ENCODE measurements at places on chromosomes 7 and 10.

DNA sequence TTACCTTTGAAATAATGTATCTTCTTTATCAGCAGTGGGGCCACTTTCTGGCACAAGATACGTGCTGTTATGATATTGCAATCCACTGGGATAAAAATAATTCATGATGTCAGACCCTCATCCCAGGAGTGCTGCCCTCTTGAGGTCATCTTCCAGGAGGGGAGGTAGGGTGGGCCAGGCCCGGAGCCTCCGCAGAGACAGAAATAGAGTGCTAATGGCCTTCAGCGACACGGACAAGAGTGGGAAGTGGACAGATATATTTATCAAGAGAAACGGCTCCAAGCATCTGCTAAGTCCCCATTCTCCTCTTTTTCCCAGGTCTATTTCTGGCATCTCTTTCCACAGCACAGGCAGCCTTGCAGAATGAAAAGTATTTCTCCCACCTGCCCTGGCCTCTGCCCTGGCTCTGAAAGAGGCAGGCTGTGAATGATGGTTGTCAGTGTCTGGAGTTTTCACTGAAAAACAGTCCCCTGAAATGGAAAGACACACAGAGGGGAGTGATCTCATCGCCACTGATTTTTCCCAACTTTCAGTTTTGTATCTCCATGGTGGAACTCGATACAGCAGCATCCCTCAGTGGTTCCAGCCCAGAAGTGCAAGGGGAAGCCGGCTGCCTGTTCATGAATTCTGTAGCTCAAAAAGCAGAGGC, 251.7 kb upstream of the MYO3A start:
- no peak for DNase-seq

- DNase-seq: no peak
These were observed 7.3 kb downstream of the ADAM8 start for GRCh38 chr10:133269367-133269766.

DNA sequence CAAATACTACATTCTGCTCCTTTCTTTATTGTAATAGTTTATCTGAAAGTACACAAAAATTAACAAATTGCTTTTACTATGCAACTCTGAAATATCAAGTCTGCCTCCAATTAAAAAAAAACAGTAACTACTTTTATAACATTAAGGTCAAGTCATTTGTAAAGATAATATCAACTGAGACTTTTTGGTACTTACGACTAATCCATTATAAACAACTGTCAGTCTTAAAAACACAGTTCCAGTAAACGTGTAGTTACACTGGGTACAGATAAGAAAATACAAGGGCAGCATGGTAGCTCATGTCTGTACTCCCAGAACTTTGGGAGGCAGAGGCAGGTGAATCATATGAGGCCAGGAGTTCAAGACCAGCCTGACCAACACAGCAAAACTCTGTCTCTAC, 32.2 kb downstream of the FAM204A start:
- no peak for DNase-seq

DNA sequence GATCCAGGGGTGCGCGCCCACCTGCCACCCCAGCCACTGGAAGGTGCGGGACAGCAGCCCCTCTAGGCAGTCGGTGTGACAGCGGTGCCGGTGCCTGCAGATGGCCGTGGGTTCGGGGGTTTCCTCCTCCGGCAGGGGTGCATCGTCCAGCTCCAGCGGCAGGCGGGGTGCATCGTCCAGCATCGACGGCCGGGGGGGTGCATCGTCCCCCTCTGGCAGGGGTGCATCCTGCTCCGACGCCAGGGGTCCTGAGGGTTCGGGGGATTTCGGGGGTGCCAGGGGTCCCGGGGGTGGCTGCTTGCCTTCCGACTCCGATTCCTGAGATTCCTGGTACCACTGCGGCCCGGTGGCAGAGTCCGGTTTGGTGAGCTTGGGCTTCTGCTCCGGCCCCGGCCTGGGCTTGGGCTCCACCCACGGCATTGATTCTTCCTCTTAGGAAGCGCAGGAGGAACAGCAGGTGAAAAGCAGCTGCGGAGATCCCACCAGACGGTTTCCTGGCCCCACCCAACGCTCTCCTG, 90.2 kb upstream of the RAB18 start:
- DNase-seq: no peak

- no peak for DNase-seq
These were observed 263.5 kb downstream of the SEMA3D start for GRCh38 chr7:84923348-84923747.

GRCh38 chr10:125844751-125845221, 21.4 kb downstream of the BCCIP start:
- no peak for DNase-seq

GRCh38 chr7:41046221-41046761, 656.6 kb downstream of the INHBA start:
- no peak for DNase-seq

- DNase-seq: no peak
These were observed 107.8 kb downstream of the GALNT17 start for GRCh38 chr7:71239586-71240268.

- DNase-seq: no peak
These were observed 562.9 kb upstream of the TPK1 start for GRCh38 chr7:145398758-145399157.

DNA sequence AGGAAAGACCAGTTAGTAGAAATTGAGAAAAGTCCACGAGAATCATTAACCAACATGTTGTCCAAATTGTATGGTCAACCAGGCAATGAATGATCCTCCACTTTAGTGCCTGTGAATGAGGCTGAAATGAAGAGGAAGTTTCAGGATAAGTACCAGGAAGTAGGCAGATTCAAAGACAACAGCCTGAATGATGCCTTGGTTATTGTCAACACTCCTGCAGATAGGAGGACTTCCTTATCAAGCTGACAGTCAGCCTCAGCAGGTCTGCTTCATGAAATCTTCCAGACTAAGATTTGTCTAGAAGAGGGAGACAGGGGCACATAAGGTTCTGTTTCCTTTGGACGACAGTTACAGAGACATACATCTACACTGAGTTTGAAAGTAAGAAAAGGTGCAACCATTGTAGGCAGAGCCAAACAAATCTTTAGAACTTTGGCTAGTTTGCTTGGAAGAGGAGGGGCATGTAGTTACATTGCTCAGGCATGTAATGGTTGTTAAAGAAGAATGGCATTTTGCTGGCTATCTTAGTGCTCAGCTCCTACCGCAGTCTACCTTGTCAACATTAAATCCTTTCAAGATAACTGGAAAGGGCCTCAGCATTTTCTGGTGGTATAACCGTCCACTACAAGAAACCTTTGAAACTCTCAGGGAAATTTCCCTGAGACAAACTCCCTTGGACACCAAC, 81.4 kb downstream of the ABI1 start:
- no peak for DNase-seq

- DNase-seq: no peak
These were observed 19.5 kb downstream of the TSPAN33 start for GRCh38 chr7:129163875-129164544.

- DNase-seq: no peak
These were observed 69.4 kb downstream of the CAMK1D start for GRCh38 chr10:12418725-12419261.

DNA sequence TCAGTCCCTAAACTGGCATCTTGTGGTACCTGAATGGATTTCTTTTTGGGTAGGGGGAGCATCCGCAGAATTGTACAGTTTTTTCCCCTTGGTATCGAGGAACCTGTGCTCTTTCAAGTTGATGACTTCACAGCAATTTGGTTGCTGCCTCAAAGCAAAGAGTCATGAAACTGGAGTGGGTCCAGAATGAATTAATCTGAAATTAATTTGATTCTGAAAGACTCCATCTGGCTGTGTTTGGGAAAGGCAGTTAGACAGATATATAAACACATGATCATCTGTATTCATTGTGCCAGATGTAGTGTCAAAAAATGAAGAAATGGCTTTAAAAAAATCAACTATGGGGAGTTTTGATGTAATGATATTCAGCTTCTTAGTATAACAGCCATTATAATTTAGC, 136.1 kb downstream of the CELF2 start:
- no peak for DNase-seq

DNA sequence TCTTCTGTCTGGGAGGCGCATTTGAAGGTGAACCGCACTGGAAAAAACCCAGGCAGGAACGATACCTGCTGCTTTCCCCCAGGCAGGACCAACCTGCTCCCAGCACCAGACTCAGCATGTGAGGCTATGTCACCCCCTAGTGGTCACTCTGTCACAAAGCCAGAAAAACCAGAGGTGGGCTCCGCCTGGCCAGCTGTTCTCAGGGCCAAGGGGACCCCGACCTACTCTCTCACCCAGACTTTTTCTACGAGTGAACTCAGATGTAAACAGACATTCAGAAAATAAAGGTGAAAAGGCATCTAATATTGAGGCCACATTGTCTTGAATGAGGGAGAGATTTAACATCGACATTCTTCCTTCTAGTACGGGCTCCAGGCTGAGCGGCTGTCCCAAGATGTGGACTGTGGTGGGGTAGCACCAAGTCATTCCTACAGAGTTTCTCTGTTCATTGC, 117.3 kb downstream of the PRKAG2 start:
- DNase-seq: peak; percentile 61

- DNase-seq: no peak
These were observed 486 bp downstream of the HIPK2 start for GRCh38 chr7:139777133-139777891.

DNA sequence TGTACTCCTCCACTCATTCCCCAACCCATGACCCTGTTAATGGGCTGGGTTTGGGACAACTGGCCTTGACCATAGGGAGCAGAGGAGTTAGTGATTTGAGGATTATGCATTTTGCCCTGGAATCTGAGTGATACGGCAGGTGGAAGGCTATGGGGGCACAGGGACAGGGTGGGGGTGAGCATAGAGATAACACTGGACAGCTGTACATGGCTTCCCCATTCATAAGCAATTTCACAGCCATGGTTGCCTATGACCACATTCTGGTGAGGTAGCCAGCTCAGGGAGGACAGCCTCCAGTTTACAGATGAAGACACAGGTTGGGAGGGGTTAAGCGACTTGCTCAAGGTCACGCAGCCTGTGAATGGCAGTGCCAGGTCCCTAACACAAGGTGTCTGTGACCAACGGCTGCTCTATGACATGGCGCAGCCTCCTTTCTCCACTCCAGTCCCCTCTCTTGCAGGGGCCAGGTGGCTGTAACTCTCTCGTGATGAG, 319.5 kb downstream of the PLXNA4 start:
- no peak for DNase-seq

- no peak for DNase-seq
These were observed 12.3 kb downstream of the ERCC6 start for GRCh38 chr10:49526619-49527018.

- peak; percentile 22 for DNase-seq
These were observed 145.2 kb downstream of the FRMD4A start for GRCh38 chr10:14185316-14186045.

DNA sequence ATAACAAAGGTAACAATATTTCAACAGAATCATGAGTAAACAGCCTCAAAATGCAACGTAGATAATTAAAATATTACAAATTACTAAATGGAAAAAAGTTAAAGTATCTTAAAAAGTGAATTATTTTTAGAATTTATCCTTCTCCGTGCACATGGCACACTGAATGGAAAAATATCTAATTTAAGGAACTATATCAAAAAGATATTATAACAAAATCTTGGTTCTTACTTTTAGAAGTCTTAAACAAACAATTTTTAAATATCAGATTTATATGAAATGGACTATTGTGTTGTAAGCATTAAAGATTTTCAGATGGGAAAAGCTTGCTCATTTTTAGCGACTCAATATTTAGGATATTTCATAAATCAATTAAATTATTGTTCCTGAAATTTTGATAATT, 72.0 kb downstream of the AGMO start:
- no peak for DNase-seq

DNA sequence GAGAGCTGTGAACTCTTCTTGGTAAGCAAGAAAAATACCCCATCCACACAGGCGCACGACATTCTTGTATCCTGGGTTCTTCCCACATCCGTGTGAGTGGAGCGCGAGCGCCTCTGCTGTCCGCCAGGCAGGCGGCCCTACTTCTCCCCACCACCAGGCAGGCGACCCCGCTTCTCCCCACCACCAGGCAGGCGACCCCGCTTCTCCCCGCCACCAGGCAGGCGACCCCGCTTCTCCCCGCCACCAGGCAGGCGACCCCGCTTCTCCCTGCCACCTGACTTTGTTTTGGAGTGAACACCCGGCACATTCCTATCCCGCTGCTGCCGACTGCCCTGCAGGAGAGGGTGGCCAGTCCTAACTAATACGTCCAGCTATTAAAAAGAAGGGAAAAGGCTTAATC, 120.8 kb downstream of the NT5C2 start:
- no peak for DNase-seq

GRCh38 chr7:99396418-99397296, 11.7 kb downstream of the PDAP1 start:
- DNase-seq: no peak

GRCh38 chr10:70967591-70968587, 79.5 kb upstream of the PCBD1 start:
- DNase-seq: no peak

DNA sequence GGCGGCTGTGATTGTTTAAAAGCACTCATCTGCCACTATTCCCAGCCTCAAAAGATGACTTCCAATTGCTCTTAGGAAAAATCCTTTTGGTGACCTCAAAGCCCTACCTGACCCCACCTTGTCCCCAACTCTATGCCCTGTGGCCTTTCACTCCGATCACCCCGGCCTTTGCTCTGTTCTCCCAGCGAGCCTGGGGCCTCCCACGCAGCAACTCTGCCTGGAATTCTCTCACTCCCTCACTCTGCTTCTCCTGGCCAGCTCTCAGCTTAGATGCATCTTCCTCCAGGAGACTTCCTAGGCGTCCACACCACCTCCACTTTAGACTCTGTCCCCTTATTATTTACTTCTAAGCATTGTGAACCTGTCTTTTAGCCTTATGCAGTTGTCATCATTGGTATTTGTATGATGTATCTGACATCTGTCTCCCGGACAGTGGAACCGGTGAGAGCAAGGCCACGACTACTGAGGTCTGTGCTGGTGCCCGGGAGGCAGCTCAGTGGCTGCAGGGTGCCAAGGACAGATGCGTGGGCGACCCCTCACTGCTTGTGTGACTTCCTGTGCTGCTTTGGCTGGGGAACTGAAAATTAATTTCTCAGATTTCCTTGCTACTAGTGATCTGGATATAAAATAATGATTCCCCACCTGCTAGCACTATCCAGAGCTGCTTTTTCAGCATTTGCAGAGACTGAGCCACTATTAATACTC, 63.0 kb downstream of the PIP4K2A start:
- no peak for DNase-seq

All from CD4-positive, alpha-beta T cell treated with Interleukin-6 at 100 ng/mL for 8 hours (primary cell).